ENCODE measurements at places on chromosomes 3 and 15.

- DNase-seq = no peak
Observed at GRCh38 chr3:12224181-12225147, 64.4 kb upstream of the PPARG start.

DNA sequence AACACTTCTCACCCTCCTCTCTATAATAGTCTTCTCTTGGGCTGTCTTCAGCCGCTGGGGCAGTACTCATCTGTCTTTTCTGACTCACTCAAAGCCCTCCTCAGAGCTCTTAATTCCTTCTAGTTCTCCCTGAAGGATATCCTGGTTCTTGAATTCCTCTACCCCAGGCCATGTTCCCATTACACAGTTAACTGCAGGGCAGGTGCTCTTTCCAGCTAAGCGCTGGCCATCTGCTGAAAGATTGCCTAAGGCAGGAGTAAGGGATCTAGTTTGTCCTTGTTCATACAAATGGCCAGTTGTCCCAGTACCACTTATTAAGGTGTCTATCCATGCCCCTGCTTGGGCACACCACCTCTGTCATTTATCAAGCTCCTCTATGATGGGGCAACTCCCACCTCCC lies 10.2 kb upstream of the SPG11 start:
- no peak for DNase-seq

GRCh38 chr15:92714077-92714476 lies 58.5 kb upstream of the FAM174B start:
- DNase-seq = no peak

- DNase-seq = no peak
Observed at GRCh38 chr15:67784090-67784781, 41.1 kb upstream of the SKOR1 start.

DNA sequence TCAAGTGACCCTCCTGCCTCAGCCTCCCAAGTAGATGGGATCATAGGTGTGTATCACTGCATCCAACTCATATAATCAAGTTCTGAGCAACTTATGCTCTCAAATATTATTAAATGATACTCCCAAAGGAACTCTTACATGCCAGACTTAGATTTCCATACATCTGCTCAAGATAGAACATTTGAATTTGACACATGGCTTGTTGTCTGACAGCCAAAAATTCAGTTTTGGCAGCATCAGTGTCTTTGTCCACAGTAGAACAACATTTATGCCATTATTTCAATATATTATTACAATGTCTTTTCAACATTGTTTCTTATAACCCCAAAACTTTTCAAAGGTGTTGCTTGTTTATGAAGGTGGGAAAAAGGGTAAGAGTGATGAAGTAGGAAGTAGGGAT lies 116.2 kb downstream of the SUCNR1 start:
- no peak for DNase-seq

DNA sequence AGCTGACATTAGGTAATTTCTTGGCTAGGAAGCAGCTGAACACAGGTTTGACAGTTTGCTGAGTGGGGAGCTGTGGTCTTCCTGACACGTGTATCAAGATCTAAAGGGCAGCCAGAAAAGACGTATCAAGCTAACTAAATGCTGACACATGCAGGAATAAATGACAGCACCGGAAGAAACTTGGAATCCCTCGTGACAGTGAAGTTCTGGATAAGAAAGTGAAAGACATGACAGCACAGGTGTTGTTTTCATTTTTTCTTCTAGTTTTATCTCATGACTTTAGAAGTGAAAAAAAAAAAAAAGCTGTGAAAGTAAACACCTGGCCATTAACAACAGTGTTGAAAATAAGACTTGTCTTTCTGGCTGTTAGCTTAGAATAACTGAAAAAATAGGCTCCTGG lies 48.7 kb downstream of the FGF7 start:
- DNase-seq = no peak

DNA sequence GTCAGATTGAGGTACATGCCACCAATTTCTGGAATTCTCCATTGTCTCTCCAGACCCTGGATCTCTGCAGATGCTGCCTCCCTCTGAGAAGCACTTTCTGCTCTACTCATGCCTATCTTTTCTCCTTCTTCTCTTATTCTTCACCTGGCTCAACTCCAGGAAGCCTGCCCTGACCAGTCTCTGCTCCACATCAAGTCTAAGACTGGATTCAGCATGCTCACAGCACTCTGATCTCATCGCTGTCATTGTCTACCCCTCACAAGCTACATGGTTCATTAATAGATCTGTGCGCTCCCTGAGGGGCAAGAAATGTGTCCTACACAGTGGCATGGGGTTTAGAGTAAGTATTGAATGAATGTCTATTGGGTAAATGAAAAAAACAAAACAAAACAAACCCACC lies 38.7 kb downstream of the CCR4 start:
- no peak for DNase-seq

- no peak for DNase-seq
Observed at GRCh38 chr3:164222197-164222596, 856.1 kb downstream of the SI start.

- DNase-seq = no peak
Observed at GRCh38 chr3:73143401-73143800, 81.9 kb downstream of the EBLN2 start.

DNA sequence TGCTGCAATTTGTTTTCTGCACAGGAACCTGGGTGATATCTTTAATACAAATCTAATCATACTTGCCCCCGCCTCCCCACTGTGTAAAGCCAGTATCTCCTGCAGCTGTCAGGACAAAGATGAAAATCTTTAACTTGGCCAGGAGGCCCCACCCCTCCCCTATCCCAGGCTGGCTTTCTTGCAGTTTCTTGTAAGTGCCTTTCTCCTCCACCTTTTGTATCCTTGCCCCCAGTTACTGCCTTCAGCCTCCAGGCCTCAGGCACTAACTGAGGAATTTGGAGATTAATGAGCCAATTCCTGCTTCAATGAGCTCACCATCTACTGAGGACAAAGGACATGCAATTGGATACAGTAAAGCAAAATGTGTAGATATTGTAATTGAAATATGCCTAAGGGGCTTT lies 6.5 kb downstream of the GCSAM start:
- DNase-seq = no peak
